Activated CD4-positive, alpha-beta T cell treated with anti-CD3 and anti-CD28 coated beads, Interleukin-2, amount 50 U/mL, for 4 hours (primary cell): ENCODE measurements at places on chromosomes 11 and 22.

GRCh38 chr11:86490582-86490981 is 115.9 kb downstream of the CCDC81 start:
- DNase-seq, result no peak

GRCh38 chr11:66891851-66892660 is 35.2 kb downstream of the LRFN4 start:
- DNase-seq, result peak; percentile 22

DNA sequence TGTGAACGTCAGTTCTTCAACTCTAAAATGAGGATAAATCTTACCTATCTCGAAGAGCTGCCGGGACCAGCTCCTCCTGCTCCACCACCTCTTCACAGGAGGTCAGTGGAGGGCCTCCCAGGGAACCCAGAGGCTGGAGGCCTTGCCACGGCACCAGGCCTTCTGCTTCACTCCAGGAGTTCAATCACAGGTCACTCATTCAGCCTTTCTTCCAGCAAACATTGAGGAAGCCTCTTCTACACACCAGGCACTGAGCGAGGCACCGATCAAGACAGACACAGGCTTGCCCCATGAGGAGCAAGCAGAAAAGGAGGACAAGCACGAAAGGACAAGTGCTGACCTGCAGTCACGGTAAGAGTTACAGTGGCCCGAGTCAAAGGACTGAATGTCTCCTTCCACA is 64.8 kb upstream of the WNT11 start:
- no peak for DNase-seq

GRCh38 chr11:29485641-29486040 is 531.2 kb downstream of the KCNA4 start:
- DNase-seq, result no peak

DNA sequence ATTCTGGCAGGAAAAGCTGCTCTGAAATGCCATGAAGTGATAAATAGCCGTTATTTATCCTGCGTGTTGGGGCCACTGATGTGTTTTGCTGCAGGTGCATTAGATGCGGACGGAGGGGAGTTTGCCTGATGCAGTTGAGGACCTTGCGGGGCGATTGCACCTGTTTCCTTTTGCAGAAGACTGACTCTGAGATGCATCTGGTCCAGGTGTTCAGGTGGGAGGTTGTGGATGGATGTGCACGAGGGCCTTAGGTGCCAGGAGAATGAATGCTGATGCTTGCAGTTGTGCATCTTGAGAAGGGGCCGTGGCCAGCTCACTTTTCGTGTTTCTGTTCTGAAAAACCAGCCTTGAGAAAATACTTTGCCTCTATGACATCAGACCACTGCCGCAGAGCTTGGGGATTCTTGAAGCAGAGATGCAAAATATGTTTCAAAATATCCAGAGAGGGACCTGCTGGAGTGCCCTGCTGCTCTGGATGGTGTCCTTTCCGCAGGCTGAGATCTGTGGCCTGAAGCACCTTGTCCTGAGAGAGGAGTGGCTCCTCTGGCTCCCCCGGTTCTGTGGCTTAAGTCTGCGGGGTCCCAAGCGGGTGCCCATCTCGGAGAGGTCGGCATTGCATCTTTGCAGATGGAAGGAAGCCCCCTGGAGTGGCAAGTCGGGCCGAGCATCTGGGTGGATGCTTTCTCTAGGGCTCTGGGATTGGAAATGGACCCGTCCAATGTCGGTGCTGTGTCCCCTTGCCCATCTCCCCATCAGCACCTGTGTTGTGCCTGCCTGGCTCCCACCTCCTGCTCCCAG is 1031.1 kb downstream of the TBC1D22A start:
- DNase-seq, result no peak

GRCh38 chr22:22553735-22554586 is 5.1 kb downstream of the PRAME start:
- no peak for DNase-seq

DNA sequence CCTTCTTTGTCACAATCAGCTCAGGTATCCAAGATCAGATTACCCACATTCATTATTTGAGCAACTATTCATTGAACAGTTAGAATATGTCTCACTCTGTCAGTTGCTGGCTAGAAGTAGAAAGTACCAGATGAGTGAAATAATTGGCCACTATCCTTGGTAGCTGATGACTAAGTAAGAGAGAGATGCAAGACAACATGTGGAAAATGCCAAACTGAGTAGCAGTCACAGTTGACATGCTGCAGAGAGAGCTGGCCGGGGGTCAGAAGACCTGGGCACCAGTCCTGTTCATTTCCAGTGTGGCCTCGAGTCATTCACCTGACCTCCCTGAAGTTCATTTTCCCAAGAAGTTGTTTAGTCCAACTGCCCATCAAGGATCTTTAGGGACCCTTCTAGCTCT is 22.5 kb upstream of the SMIM35 start:
- DNase-seq, result no peak

DNA sequence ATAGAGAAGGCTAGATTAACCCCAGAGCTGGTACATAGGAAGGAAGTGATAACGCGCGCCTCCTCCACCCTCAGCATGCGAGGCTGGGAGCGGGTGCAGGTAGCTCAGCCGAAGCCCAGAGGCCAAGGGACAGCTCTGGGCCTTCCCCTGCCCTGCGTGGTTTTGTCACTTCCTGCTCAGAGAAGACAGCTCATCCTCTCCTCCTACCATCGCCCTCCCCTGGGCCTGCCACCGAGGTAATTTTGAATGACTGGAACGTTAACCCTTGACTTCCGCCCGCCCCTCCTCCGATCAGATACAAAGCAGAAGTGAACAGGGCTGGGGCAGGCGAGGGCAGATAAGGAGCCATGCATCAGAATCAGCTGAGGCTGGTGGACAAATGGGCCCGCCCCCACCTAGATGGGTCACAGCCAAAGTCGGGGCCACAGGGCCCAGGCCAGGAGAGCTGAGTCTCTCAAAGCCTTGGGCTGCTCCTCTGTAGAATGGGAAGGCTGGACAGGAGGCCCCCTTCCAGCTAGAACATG is 1.6 kb downstream of the RAC2 start:
- peak; percentile 93 for DNase-seq

- DNase-seq, result no peak
Observed at GRCh38 chr11:81059356-81059755, 1618.5 kb upstream of the TENM4 start.

DNA sequence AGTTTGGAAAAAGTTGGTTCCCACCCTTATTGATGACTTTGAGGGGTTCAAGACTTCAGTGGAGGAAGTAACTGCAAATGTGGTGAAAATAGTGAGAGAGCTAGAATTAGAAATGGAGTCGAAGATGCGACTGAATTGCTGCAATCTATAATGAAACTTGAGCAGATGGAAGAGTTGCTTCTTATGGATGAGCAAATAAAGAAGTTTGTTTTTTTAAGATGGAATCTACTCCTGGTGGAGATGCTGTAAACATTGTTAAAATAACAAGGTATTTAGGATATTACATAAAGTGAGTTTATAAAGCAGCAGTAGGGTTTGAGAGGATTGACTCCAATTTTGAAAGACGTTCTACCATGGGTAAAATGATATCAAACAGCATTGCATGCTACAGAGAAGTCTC is 64.2 kb upstream of the GRK2 start:
- DNase-seq, result no peak

DNA sequence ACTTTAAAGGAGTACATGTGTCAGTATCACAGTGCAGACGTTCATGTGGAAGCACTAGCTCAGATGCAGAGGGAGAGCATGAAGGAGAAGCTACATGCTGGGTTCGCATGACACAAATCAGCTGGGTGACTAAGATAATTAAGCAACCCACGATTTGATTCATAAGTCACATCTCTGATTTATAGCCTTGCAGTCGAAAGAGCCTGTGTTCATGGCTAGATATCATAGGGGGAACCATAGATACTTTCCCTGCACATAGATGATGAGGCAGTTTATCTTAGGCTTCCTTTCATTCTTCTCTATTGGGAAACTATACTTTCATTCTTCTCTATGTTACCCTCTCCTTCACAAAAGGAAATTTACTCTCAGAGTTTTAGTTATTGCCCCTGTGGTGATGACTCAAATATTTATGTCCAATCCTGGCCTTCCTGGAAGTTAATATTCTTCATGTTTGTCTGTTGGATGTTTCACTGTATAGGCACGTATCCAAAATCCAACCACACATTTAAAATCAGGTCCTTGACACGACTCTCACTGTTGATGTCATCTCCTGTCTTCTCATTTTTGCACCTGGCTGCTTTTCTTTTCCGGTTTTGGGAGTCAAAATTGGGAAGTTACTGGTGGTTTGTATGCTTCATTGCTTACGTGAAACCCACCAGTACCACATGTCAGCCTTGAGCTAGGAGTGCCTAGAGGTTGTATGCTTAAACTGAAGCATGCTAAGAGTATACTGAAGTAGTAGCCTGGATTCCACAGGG is 56.3 kb upstream of the SLC5A12 start:
- no peak for DNase-seq

GRCh38 chr22:29030618-29031226 is 30.9 kb downstream of the C22orf31 start:
- no peak for DNase-seq

DNA sequence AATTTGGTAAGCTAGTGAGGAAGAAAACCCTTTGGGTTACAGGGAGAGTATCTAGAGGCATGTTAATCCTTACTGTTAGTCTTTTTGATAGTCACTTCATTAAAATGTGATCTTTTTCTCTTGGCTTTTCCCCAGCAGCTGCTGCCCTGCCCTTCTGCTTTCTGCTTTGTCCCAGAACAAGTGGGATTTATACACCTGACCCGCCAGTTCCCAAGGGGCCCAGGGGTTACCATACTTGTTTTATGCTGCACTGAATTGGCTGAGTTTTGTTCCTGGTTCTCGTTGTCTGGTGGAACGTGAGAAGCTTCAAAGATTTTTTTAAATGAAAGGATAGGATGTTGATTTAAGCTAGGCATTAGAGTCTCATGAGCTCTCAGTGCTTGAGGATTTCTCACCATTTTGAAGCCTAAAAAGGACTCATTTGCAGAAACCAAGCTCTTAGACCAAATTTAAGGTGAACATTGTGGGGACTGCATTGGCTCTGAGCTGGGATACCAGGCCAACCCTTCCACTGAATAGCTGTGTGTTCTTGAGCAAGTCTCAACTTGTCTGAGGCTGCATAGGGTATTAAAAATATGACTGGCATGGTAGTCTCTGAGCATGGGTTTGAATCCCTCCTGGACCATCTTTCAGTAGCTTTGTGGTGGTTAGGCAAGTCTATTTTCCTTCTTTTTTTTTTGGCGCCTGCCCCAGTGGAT is 6.6 kb downstream of the LIMK2 start:
- DNase-seq, result no peak

GRCh38 chr22:24532075-24532474 is 22.9 kb downstream of the GUCD1 start:
- DNase-seq, result no peak

DNA sequence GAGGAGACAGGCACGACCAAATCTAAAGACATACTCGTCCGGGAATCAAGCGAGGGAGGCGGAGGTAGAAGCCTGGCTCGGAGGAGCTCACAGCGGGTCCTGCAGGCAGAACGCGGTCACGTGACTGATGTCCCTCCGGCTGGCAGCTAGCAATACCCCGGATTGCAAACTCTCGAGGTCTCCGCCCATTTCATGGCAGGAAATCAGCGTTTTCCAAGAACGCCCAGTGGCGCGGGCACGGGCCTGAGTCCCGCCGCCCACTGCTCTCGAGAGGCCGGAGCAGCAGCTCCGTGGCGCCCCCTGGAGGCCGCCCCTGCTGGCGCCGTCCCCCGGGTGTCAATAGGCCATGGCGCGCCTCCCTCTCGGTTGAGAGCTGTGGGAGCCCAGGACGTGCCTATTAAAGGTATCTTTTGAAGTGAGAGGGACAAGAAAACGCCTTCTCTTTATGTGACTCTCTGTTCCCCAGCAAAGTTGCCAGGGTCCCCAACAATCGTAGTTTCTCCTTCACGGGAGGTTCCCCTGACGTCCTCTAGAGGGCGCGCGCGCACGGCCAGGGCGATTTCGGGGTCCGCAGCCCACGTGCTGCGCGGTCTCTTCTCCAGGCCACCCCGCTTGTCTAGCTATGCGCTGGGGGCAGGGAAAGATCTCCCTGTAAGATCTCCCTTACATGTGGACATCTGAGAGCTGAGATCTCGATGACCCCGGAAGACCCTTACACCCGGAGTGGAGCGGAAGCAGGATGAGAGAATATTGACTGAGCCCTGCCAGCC is 37.3 kb upstream of the RBFOX2 start:
- DNase-seq, result peak; percentile 53

- DNase-seq, result no peak
Observed at GRCh38 chr11:33669598-33670249, 30.9 kb downstream of the C11orf91 start.
